ENCODE measurements at places on chromosomes 1 and 21.
A peak's percentile ranks its signal among the peaks of the same experiment; 100 is the strongest.

DNA sequence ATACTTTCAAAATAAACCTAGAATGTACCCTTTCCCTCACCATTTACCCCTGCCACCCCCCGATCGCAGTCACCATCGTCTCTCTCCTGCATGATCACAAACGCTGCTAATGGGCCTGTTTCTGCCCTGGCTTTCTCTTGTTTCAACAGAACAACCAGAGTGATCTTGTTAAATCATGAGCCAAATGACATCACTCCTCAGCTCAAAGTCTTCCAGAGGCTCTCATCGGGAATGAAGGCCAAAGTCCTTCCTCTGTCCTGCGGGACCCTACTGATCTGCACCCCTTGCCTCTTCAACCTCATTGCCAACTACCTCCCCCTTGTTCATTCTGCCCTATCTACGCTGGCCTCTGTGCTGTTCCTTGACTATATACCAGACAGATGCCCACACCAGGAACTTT lies 39.4 kb upstream of the PTGFRN start:
- DNase-seq, result no peak

GRCh38 chr21:40099809-40100208 lies 232.6 kb downstream of the PCP4 start:
- DNase-seq, result no peak

- no peak for DNase-seq
These were observed 651 bp downstream of the PDE4B start for GRCh38 chr1:65793359-65793732.

DNA sequence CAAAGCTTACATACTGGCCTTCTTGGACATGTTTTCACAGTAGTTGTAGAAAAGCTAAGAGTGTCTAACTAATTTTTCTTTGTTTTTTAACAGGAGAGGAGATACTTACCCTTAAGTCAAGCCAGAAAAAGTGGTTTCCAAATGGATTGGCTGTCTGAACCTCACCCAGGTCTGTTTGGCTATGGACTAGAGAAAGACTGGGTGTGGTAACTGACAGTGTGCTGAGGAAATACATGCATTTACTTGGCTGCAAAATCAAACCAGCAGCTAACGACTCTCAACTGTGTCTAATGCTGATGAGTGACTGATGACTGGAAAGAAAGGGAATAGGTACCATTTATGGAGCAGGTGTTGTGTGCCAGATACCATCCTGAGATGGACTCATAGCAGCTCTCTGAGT lies 91.1 kb downstream of the MTR start:
- no peak for DNase-seq

DNA sequence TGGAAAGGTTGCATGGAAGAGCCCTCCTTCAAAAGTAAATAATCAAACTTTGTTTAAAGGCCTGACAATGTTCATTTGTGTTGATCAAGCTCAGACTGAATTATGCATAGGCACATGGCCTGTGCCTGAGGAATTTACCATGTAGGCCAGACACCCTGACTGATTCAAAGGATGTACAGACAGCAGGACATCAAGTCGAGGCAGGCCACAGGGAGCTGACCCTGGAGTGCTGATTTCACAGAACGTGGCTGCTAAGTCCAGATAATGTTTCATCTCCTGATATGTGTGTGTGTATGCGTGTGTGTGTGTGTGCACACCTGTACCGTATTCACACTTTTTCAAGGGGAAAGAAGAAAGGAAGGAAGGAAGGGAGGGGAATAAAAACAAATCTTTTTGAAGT lies 34.1 kb downstream of the NAV1 start:
- no peak for DNase-seq

- no peak for DNase-seq
These were observed 3.3 kb upstream of the ADAR start for GRCh38 chr1:154611150-154611862.

- DNase-seq, result no peak
These were observed 68.0 kb upstream of the NRIP1 start for GRCh38 chr21:15132781-15133180.

GRCh38 chr1:184191181-184191621 lies 139.7 kb downstream of the TSEN15 start:
- peak; percentile 93 for DNase-seq
